ENCODE measurements at places on chromosomes 5 and 9. TPM values are rescaled to one million over a fixed set of nuclear protein-coding genes. Genes with fewer than 3 reads are reported as not detected.

GRCh38 chr5:78499485-78499884 lies 139.1 kb downstream of the SCAMP1 start:
- DNase-seq, result no peak

The APBA1 gene
- 10.7 TPM for total RNA-seq

DNA sequence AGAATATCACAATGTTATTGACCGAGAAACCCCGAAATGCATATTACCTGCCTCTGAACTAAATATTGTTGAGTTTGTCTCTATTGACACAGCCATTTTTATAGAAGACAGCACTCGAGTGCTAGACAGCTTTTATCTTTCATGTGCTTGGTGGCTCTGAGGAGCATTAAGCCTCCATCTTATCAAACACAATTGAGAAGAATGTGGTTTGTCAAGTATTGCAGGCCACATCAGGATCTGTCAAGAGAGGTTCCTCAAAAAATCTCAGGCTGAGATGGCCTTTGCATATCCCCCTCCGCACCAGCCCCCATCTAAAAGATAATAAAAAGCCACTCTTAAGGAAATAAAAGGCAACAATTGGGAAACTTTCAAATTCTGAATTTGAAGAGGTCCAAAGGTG lies 284.8 kb downstream of the DENND1A start:
- DNase-seq, result no peak

The NRARP gene
- 69.0 TPM for total RNA-seq

DNA sequence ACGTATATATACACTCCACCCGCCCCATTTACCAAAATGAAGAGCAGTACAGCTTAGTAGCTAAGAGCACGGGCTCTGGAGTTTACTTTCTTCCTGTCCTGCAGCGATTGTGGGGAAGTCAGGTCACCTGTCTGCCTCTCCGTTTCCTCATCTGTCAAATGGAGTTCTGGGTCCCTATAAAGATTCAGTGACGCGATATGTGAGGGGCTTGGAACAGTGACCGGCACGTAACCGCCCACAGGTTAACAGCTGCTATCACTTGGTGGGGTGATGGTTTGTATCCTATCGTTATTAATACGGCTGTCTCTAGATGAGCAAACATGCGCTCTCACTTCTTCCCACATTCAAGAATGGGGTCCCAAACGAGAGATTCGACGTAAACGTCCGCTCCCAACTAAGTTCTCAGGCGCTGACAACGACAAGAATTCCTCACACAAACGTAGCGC lies 426 bp downstream of the FAM114A2 start:
- no peak for DNase-seq

- peak; percentile 71 for DNase-seq
Observed at GRCh38 chr5:135833961-135834638, 363 bp upstream of the SLC25A48 start.

GRCh38 chr9:113222482-113222841 lies 1.1 kb downstream of the SLC31A1 start:
- DNase-seq, result no peak
